ENCODE measurements at places on chromosomes 2 and 18.

GRCh38 chr2:20491739-20492531 is 45.1 kb downstream of the RHOB start:
- peak; percentile 18 for DNase-seq

GRCh38 chr2:1420746-1421480 is 7.7 kb downstream of the TPO start:
- no peak for DNase-seq

- DNase-seq = no peak
Observed at GRCh38 chr2:69612707-69613106, 30.8 kb downstream of the AAK1 start.

- no peak for DNase-seq
Observed at GRCh38 chr18:78521136-78521535, 458.5 kb upstream of the SALL3 start.

DNA sequence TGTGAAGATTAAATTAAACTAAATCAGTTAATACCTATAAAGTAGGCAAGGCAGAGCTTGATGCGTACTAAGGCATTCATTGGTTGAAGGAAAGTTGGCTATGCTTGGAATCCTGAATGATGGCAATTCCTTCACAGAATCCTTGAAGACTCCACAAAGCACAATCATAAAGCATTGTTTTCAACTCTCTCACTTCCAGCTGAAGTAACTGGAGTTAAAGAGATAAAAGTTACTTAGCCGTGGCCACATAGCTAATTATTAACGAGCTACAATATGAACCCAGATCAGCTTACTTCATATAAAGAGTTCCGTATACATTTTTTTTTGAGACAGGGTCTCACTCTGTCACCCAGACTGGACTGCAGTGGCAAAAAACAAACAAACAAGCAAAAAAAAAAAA is 483.9 kb upstream of the DDX18 start:
- no peak for DNase-seq

DNA sequence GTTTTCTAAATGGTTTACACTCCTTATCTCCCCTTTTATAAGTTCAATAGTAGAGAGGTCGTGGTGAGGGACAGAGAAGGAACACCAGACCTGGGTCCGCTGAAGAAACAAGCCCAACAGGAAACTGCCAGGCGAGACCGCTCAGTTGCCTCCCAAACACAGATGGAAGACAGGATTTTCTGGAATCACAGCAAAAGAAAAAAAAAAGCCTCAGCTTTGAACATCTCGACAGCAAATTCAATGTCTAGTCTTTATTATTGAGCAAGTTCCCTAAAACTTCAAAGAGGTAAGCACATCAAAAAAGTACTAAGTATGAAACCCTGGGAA is 33.5 kb upstream of the GNAL start:
- no peak for DNase-seq

DNA sequence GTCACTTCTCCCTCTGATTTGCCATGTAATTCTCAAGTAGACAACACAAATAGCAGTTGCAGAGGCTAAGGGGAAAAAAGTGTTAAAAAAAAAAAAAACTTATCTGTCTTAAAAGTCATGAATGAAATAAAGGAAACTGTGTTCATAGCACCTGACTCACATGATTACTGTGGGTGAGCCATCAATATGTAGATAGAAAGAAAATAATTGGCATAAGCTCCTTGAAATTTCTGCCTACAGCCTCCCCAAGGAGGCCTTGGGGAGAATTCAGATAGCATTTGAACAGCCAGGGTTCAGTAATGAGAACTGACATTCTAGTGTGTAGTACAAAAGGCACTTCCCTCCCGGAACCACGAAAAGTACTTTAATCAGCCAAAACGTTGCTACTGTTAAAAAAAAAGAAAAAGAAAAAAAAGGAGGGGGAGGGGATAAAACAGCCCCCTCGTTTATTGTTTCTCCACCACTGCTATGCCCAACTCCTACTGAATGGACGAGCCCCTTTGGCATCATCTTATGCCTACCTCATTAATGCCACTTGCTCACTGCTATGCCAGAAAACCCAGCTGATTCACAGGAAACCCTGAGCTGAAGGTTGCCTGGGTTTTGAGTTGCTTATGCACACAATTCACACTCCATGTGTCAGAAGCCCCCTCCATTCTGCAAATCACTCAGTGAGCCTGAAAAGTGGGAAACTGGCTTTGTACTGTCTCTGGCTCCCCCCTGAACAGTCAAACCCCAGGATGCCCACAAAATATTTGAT is 65.5 kb upstream of the KLF7 start:
- DNase-seq = no peak

DNA sequence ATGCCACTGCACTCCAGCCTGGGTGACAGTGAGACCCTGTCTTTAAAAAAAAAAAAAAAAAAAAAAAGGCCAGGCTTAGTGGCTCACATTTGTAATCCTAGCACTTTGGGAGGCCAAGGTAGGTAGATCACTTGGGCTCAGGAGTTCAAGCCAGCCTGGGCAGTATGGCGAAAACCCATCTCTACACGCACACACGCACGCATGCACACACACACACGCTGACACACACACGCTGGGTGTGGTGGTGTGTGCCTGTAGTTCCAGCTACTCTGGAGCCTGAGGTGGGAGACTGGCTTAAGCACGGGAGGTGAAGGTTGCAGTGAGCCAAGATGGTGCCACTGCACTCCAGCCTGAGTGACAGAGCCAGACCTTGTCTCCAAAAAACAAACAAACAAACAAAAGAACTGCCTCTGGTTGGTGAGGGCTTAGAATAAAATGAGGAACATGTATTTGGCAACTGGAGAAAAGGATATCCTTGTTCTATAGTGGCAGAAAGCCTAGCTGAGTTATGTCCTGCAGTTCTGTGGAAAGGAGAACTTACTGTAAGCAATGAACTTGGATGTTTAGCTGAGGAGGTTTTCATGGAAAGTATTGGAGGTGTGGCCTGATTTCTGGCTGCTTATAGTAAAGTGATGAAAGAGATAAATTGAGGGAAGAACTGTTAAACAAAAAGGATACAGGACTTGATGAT is 34.0 kb downstream of the HAT1 start:
- DNase-seq = no peak

DNA sequence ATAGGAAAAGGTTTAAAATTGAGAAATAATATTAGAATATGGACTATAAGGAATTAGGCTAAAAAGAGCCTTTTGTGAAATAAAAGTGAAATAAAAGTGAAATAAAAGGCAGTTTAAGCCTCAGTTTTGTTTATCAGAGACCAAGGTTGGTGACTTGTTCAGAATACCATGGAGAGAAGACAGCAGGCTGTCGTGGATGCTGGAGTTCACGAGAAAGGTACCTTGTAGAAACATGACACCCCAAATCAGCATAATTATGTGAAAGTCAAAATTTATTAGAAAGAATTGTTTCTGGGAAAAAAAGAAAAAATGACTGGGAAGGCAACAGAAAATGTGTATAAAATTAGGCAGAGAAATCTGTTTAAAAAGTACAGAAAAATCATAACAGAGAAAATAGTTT is 46.5 kb upstream of the SPAG16 start:
- no peak for DNase-seq

- no peak for DNase-seq
Observed at GRCh38 chr18:79498662-79499061, 102.9 kb downstream of the NFATC1 start.

DNA sequence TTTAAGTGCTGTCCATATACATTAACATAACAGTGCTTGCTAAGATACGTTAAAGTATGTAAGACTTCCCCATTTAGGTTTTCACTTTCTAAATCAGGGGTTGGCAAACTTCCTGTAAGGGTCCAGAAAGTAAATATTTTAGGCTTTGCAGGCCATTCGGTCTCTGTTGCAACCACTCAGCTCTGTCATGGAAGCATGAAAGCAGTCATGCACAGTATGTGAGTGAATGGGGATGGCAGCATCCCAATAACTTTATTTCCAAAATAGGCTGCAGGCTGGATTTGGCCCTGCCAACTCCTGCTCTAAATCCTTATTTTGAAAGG is 128.7 kb downstream of the PLA2R1 start:
- DNase-seq = no peak

DNA sequence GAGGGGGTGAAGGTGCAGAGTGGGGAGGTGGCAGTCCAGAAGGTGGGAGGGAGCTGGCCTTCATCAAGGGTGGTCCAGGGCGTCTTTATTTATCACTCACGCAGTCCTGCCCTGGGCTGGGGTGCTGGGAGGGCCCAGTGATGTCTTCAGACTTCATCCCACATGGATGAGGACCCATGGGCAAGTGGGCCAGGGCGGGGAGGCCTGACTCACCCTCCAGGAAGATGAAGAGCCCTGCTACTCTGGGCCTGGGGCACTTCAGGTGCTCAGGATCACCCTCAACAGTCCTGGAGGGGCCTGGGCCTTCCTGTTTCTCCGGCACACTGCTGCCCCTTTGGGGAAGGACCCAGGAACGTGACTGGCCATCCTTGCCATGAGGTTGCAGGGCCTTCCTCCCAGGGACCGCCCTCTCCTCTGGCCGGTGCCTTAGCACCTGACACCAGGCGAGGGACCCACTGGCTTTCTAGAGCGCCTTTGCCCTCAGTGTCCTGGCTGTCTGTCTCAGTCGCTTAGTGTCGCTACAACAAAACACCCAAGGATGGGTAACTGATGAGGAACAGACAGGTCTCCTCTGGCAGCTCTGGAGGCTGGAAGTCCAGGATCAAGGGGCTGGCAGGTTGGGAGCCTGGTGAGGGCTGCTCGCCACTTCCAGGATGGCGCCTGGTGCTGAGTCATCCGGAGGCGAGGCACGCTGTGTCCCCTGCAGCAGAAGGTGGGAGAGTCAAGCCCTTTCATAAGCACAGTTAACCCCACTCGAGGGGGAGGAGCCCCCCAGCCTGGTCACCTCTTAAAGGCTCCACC is 57.8 kb upstream of the HS6ST1 start:
- DNase-seq = no peak

- DNase-seq = peak; percentile 52
Observed at GRCh38 chr2:121071034-121071504, 213.9 kb downstream of the TFCP2L1 start.

DNA sequence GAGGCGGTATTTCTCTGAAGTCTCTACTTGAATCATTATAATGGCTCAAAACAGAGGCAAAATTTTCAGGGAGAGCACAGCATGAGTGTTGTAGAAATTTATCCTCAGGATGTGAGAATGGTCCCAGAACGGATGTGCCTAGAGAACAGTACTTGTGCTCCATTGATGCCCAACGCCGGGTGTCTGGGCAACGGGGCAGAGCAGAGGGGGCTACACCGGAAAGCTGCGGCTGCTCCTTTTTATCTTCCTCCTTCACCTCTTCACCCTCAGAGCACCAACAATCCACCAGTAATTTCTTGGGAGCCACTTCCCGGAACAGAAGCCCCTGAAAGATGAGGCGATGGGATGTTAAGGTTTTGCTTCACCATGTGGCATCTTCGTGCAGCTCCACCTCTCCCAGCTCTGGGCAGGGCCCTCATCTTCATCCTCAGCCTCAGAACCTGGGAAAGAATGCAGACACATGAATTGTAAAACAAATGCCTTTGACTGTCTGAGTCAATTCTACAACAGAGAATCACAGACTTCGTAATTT is 71.5 kb downstream of the PTGR3 start:
- DNase-seq = no peak

GRCh38 chr2:201901786-201902185 is 95.4 kb downstream of the CDK15 start:
- DNase-seq = no peak

DNA sequence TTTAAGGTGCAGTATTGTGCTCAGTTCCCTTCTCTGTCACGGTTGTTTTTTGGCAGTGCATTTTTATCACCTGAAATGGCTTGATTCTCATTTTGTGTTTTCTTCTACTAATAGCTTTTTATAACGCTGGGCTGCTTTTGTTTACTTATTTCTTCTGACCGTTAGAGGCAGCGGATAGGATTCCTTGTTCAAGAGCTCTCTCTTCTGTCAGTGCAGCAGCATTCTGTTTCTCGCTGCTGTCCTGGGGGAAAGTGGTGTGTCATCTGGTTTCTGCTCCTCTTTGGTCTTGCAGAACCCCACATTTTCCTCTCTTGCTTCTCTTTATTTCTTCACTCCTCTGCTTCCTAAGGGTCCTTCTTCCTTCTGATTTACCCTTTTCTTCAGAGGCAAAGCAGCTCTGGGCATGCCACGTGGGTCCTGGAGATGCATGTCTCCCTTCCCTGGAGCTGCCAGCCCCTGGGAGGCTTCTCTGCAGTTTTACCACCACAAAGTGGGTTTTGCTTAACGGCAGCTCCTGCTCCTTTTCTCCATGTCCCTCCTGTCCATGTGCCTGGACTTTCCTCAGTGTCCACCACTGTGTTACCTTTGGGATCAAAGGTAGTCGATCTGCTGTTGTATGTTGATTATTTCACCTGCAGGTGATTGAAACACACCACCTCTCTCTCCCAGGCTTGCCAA is 47.3 kb upstream of the SNTG2 start:
- no peak for DNase-seq

GRCh38 chr2:165428926-165429325 is 40.6 kb upstream of the CSRNP3 start:
- no peak for DNase-seq

GRCh38 chr2:104476563-104476988 is 377.3 kb upstream of the POU3F3 start:
- DNase-seq = no peak

- DNase-seq = no peak
Observed at GRCh38 chr2:235325151-235325550, 168.7 kb upstream of the AGAP1 start.

- no peak for DNase-seq
Observed at GRCh38 chr2:117639401-117639800, 175.1 kb upstream of the DDX18 start.

DNA sequence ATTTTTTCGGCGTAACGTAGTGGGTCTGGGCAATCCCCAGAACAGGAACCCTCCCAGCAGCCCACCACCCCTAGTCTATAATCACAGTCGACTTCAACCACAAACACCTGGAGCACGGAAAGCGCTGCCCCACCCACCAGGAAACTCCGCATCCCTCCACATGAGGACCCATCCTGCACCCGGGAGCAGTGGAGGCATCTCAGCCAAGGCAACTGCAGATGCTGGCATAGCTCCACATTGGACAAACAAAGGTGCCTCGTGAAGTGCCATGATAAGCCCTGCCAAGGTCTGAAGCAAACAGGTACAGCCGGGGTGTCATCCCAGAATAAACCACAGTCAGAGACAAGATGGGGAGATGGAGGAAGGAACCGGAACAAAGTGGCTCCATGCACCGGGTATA is 24.3 kb upstream of the COPS8 start:
- DNase-seq = no peak

Data from MG63 (cell line).